ENCODE measurements at places on chromosomes 12 and 14.
A peak's percentile ranks its signal among the peaks of the same experiment; 100 is the strongest.

DNA sequence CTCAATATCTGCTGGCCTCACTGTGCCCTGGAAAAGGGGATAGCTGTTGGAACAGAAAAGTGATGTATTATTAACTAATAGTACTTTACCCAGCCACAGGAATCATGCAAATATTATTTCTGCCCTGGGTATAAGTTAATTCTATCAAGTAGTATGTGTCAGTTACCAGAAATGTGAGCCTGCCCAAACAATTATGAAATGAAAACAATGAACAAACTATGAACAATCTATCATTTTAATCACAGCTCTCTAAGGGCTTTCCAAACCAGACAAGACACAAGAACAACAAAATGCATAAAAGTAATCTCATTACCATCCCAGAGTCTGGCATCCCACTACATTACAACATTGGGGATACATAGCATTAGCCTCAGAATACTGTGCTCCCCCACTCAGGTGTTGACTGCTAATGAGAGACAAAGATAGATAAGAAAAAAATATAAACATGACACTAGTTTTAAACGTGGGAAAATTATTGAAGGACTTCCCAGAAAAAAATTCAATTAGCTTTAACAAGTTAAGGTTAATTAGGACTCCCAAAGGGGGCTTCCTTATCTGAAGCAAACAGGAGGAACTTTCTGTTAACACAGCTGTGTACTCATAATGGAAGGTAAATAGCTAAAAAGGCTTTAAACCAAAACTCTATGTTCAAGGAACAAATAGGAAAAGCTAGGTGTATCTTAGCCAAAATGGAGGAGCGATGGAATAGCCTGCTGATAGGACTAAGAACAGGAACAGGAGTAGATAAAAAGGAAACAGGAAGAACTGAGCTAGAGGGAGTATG, 3.3 kb downstream of the DCAF5 start:
- no peak for DNase-seq

DNA sequence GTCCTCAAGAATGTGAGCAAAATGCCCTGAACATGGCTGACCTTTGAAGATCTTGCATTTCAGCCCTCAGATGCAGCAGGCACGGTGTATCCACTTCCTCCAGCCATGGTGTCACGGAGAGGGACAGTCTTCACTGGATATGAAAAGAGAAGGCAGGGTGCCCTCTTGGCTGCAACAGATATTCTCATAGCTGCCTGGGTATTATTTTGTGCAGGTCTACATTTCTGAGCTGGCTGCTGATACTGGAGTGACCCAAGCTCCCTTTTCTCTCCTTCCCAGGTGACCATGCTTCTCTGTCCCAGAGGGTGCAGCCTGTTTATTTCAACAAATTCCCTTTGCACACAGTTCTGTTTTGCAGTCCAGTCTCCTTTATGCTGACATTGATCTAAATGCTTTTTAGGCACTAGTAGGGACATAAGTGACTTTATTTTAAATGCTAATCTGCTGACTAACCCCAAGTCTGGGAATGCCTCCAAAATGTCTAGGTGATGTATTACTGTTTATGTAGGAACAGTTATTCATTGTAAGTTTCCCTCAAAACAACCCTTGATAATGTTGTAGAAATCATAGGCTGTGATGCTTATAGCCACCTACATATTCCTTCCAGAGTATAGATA, 17.4 kb upstream of the PYGL start:
- no peak for DNase-seq

DNA sequence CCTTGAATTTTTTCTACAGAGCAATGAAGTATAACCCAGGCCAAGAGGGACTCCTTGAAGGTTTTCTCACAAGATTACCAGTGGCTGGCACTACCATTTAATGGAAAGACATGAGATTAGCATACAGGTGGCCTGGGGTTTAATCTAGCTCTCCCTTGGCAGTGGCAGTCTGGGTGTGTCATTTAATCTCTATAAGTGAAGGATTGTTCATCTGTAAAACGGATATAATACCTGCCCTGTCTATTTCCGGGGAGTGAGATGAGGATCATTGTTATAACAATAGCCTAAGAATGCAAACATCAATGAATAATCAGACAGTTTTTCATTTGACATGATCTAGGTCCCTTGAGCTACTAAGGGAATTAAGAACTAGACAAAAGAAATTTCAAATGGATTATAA, 168.7 kb upstream of the CPNE8 start:
- no peak for DNase-seq

DNA sequence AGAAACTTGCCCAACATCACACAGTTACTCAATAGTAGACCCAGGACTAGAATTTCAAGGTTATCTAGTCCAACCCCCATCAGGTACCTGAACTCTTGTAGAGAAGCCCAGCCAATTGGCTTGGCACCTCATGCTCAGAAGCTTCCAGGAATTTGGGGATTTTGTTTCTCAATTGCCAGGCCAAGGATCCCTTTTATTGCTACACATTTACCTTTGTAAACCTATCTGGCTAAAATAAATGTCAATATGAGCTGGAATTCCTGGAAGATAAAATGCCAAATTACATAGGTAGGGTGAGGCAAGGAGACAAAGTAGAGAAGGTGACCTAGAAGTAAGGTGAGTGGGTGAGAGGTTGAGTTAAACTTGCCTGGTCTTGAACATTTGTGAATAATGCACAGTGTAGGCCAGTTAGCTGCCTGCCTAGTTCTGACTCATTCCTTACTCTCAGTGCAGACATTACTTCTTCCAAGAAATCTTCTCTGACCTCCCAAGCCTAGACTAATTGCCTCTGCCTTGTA, 36.3 kb downstream of the SDR9C7 start:
- DNase-seq: no peak

GRCh38 chr12:63849106-63849620, 4.7 kb downstream of the SRGAP1 start:
- no peak for DNase-seq

- DNase-seq: no peak
Observed at GRCh38 chr12:5345534-5345933, 86.4 kb upstream of the NTF3 start.

- no peak for DNase-seq
Observed at GRCh38 chr12:111057701-111058425, 137.5 kb upstream of the MYL2 start.

- peak; percentile 29 for DNase-seq
Observed at GRCh38 chr12:18224745-18225144, 36.6 kb upstream of the PIK3C2G start.

DNA sequence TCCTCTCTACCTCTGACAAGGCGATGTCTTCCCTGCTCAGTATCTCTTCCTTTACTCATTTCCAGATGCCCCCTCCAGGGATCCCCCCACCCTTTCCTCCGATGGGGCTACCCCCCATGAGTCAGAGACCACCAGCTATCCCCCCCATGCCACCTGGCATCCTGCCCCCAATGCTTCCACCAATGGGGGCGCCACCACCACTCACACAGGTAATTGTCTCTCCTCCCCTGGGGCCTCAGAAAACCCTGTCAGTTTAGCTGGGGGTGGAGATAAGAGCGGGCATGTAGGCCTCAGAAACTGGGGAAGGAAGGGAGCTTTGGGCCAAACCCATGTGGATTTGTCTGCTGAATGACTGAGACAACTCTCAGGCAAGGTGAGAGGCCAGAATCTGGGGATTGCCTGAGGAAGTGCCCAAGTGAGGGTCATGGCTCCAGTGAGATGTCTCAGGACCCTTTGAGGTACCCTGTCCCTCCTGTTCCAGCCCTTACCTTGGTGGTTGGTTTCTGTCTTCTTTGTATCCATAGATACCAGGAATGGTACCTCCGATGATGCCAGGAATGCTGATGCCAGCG, 8.1 kb downstream of the PRPF40B start:
- DNase-seq: no peak

DNA sequence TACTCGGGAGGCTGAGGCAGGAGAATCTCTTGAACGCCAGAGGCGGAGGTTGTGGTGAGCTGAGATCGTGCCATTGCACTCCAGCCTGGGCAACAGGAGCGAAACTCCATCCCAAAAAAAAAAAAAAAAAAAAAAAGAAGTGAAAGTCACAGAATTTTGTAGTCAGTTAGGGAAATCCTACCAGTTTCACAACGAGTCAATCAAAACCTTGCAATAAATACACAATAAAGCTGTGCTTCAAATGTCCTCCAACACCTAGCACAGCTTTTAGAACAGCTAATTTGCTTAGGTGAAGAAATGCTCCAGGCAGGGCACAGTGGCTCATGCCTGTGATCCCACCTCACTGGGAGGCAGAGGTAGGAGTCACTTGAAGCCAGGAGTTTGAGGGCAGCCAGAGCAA, 112.8 kb upstream of the ATF7IP start:
- no peak for DNase-seq

DNA sequence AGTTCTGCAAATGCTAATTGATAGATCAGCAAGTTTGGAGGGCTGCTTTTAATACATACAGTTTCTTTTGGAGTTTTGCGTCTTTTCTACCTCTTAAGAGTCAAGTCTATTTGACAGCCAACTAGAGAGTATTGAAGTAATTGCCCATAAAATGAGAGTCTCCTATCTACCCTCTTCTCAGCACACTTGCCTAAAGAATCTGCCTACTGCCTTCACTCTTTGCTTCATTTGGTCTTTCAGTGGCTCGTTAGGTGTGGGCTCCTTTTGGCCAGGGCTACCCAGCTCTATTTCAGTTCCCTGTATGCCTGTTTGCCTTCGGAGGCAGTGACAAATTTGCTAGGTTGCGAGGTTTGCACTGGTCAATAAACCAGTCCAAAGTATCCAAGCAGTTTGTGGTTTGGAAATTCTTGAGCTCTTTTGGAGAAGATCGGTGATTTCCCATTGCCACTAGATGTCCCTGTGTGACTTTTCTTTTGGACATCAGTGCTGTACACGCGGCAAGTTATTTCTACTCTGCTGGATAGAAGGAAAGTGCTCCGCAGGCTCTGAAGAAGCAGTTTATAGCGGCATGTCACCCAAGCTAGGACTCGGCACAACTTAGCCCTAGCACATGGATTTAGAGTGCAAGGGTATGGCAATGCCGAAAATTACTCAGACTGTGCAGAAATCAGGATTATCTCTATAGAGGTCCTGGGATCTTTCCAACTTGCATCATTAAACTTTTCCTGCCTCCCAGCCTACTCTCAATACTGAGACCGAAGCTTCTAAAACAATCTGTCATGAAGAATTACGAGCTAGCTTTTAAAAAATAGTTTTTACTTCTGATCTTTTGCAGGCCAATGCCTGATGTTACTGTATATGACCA, 38.6 kb downstream of the MGST1 start:
- peak; percentile 59 for DNase-seq

GRCh38 chr12:50038336-50038735, 13.0 kb upstream of the RACGAP1 start:
- no peak for DNase-seq

GRCh38 chr14:90518069-90518940, 121.5 kb downstream of the CALM1 start:
- DNase-seq: no peak

DNA sequence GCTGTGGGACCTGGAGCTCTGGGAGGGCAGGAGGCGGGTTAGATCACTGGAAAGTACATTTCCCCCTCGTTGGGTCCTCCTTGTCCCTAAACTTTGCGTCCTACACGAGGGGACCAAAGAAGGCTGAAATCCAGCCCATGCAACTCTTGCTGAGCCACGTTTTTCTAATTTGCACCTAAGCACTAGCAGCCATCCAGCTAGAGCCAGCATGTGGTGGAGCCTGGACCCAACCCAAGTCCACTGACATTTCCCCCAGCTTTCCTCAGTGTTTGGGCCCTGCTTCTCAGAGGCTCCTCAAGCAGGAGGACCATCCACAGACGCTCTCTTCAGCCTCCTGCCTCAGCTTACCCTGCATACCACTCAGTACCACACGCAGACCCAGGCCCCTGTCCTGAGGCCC, 49.7 kb downstream of the TSPAN11 start:
- DNase-seq: no peak

GRCh38 chr12:53122961-53123468, 19.7 kb downstream of the SOAT2 start:
- peak; percentile 18 for DNase-seq

GRCh38 chr12:69278814-69279782, 39.7 kb downstream of the CPSF6 start:
- DNase-seq: no peak

DNA sequence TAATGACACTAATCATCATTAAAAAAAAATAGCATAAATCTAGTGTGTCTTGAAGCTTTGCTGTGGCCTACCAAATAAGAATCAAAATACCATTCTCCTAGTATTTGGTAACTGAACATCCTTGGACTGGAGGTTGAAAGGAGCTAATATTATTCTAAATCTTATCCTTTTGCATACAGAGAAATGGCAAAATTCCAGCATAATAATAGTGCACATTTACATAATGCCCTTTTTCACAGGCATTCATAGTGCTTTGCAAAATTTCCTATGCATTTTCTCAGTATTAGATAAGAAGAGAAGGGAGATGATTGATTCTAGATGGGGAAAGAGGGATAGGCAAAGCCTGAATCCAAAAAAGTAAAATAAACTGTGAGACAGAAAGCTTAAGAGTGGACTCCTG, 13.9 kb upstream of the CCDC196 start:
- peak; percentile 30 for DNase-seq

GRCh38 chr12:113422886-113423669, 898 bp downstream of the SDSL start:
- DNase-seq: no peak

DNA sequence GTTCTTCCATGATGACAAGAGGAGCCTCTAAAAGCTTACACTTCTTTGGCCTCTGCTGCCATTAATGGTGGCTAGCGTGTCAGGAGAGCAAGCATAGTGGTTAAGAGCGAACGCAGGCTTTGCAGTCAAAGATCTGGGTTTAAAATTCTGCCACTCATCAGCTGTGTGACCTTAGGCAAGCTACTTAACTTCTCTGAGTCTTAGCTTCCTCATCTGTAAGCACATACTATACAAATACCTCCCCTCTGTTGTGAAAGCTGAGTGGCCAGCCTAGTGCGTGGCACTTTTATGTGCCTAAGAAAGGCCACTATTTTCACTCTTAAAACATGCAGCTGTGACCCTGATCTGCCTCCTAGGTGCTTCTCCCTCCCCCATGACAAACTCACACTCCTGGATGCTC, 11.6 kb downstream of the APPL2 start:
- DNase-seq: no peak

GRCh38 chr12:68259318-68259940, 6.0 kb upstream of the IL22 start:
- DNase-seq: no peak

DNA sequence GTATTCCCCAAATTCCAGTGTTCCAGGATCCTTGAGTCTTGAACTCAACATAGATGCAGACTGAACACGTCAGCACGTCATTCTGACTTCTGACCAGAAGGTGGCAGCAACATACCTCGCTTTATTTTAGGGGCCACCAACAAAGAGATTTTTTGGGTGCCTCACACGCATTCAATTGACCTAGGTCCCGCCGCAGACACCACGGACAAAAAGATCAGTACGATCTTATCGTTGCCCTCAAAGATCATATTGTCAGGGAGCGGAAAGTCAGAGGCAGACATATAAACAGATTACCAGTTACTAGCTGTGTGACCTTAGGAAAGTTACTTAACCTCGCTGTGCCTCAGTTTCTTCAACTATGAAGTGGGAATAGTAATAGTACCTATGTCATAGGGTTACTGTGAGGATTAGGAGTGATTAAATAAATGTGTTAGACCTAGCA, 6.5 kb upstream of the PRPH start:
- DNase-seq: no peak

- no peak for DNase-seq
Observed at GRCh38 chr14:85239791-85240190, 290.2 kb upstream of the FLRT2 start.

All from putamen (tissue), 1 donor.